ENCODE measurements at places on chromosomes 7 and 10.

- no peak for DNase-seq
These were observed 641.8 kb upstream of the SEMA3D start for GRCh38 chr7:85828614-85829013.

GRCh38 chr10:7649673-7650300 lies 17.0 kb downstream of the ITIH5 start:
- no peak for DNase-seq

DNA sequence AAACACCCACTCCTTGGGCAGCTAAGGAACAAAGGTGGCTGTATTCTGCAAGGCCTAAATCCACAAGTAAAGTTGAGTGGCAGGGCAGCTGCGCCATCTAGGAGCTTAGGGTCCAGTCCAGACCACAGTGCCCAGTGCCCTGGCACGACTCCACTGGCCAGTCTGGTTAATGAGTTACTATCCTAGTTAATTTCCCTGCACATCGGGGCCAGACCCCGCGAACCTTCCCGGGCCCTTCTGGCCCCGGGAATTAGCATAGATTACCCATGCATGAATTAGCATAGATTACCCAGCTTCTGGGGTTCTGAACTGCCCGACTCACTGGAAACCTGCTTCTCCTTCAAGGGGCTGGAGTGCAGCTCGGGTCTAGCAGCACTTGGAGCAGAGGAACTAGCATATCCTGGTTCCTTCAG lies 3.2 kb upstream of the EMX2 start:
- peak; percentile 39 for DNase-seq

DNA sequence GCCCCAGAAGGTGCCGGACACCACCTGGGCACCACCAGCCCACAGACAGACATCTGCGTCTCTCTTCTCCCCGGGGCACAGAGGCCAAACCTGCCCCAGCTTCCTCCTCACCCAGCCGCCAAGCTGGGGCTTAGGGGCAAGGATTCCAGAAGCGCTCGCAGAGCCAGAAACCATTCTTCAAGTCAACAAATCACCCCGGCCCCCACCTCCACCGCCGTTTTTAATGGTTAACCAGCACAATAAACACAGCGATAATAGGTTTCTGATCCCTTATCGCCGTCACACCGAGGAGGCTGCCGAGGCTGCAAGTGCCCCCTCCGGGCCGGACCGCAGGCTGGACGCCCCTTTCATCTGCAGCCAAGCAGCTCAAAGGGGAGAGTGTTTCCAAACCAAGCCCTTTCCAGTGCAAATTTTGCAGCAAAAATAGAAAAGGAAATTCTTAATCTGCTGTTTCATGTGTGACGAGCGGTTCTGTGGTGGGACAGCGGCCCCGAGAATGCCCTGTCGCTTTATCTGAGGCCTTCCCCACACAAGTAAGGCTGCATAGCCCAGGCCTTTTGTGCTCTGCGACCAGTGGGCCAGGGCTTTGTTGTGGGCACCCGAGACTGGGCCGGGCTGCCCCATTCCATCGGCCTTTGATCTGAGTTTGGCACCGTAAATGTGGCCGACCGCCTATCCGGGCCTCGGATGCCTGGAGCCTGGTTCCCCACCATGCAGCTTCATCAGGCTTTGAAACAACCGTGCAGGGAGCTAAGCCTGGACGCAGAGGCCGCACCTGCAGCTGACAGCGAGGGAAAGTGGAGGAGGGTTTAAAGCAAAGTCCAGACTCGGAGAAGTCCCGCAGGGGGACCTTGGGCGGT lies 83.2 kb downstream of the FOXL3 start:
- no peak for DNase-seq

- DNase-seq, result no peak
These were observed 68.8 kb downstream of the DGKB start for GRCh38 chr7:14833707-14834106.

DNA sequence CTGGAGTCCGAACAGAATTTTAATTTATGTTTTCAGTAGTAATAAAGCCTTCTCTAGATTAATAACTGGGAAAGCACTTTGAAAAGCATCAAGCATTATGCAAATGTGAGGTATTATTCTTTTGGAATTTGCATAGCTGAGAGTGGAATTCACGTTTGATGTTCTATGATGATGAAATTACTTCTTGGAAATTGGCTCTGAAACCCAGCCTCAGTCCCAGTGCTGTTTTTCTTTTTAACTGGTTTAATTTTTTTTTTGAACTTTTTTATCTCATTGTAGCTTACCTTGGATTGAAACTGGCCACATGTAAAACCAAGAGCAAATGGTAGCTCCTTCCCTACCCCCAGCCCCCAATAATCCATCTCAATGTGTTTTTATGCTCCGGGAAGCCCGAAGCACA lies 1.2 kb downstream of the TBXAS1 start:
- no peak for DNase-seq

DNA sequence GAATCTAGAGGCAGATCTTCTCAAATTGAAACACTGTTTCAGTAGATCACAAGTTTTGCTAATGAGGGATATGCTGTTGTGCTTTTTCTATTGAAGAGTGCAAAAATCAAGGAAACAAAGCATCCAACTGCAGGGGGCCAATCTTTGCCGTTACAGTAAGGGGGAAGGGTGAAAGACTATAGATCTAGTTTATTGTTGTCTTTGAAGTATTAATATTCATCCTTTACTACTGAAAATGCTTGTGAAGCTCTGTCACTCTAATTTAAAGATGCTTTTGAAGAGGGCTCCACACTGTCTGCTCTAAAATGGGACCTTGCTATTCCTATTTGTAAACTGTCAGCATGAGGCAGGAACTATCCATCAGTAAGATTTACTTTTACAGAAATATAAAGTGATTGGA lies 110.3 kb downstream of the MBL2 start:
- DNase-seq, result no peak

GRCh38 chr10:44512431-44513022 lies 127.6 kb upstream of the CXCL12 start:
- no peak for DNase-seq

DNA sequence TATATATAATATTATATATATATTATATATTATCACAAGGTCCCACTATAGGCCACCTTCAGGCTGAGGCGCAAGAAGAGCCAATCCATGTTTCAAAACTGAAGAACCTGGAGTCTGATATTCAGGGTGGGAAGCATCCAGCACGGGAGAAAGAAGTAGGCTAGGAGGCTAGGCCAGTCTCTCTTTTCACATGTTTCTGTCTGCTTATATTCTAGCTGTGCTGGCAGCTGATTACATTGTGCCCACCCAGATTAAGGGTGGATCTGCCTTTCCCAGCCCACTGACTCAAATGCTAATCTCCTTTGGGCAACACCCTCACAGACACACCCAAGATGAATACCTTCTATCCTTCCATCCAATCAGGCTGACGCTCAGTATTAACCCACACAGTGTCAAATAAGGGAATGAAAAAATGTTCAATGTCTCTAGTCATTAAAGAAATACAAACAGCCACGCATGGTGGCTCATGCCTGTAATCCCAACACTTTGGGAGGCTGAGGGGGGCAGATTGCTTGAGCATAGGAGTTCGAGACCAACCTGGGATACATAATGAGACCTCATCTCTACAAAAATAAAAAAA lies 135.4 kb upstream of the PCBD1 start:
- DNase-seq, result no peak

- no peak for DNase-seq
These were observed 537.9 kb upstream of the FOXK1 start for GRCh38 chr7:4144172-4144701.

DNA sequence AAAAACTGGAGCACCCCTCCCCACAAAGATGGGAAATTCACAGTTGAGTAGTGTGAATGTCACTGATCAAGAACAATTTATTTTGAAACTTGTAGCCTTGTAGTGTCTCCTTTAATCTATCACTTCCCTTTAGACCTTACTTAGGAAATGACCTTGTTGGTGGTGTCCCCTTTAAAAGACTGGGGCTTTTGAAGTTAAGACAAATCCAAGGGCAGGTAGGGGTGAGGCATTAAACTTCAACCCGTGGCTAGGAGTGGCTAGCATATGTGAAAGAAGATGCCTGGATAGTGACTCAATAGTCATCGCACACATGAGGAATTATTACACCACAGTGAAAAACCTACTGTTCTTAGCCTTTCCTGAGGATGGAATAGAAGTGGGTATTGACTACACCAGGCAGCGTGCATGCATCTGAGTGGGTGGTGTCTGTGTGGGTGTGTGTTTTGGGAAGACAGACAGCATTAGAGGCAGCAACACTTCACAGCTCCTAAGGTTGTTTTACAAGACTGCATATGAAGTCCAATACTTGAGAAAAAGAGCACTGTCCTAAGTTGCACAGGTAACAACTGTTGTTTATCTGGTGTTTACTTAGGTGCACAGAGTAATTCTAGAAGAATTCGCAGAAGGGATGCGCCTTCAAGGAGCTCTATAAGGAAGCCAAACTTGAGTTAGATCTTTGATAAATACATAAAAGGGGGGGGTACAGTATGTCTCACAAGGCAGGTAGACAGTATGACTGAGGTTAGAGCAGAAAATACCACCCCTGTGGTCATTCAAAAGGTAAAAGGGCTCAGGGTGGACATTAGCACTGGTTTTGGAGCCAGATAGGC lies 32.9 kb downstream of the ABLIM1 start:
- peak; percentile 61 for DNase-seq
